Right renal pelvis (tissue), 4 donors: ENCODE measurements at places on chromosomes 7 and 10. TPM values are rescaled to one million over a fixed set of nuclear protein-coding genes. Genes with fewer than 3 reads are reported as not detected.

Gene LRIT1
- polyA plus RNA-seq, result not detected

Gene COX19
- polyA plus RNA-seq, result 12.2 TPM

Gene C7orf57
- 0.69 TPM for polyA plus RNA-seq

Gene LCOR
- 24.6 TPM for polyA plus RNA-seq

Gene UTF1
- not detected for polyA plus RNA-seq

Gene SPOCK2
- 163 TPM for polyA plus RNA-seq

Gene ADRA2A
- 3.4 TPM for polyA plus RNA-seq

Gene TTYH3
- polyA plus RNA-seq, result 92.8 TPM

Gene IFIT1B
- polyA plus RNA-seq, result not detected

Gene ZNF518A
- 37.7 TPM for polyA plus RNA-seq

Gene INSYN2A
- polyA plus RNA-seq, result 3.3 TPM

Gene SPACDR
- 0.94 TPM for polyA plus RNA-seq

Gene PON3
- 0.82 TPM for polyA plus RNA-seq

Gene EFCAB10
- polyA plus RNA-seq, result 2.3 TPM

Gene LMBR1
- 51.7 TPM for polyA plus RNA-seq

Gene DIP2C
- polyA plus RNA-seq, result 22.1 TPM

Gene PDCD11
- polyA plus RNA-seq, result 34.6 TPM

Gene GIMAP1
- polyA plus RNA-seq, result 3.3 TPM

Gene TWIST1
- 7.0 TPM for polyA plus RNA-seq

Gene POU6F2
- 0.14 TPM for polyA plus RNA-seq

Gene INHBA
- 4.8 TPM for polyA plus RNA-seq

Gene BTBD16
- polyA plus RNA-seq, result 1.6 TPM

Gene AGAP9
- polyA plus RNA-seq, result 4.4 TPM

Gene HOXA2
- 10.1 TPM for polyA plus RNA-seq

Gene OR6B1
- polyA plus RNA-seq, result not detected

Gene PRSS37
- polyA plus RNA-seq, result 0.11 TPM

Gene ABCC2
- 9.5 TPM for polyA plus RNA-seq

Gene NRBF2
- 27.1 TPM for polyA plus RNA-seq

Gene NKX6-2
- polyA plus RNA-seq, result 8.4 TPM

Gene POLL
- polyA plus RNA-seq, result 33.7 TPM

Gene FAM25A
- polyA plus RNA-seq, result not detected

Gene PNLIP
- not detected for polyA plus RNA-seq

Gene SEMA4G
- 43.1 TPM for polyA plus RNA-seq

Gene VKORC1L1
- 39.8 TPM for polyA plus RNA-seq

Gene SMKR1
- 3.5 TPM for polyA plus RNA-seq

Gene CAV1
- 26.3 TPM for polyA plus RNA-seq

Gene CARD11
- polyA plus RNA-seq, result 2.4 TPM

Gene TMEM168
- polyA plus RNA-seq, result 48.9 TPM

Gene HMX3
- polyA plus RNA-seq, result not detected

Gene FANK1
- polyA plus RNA-seq, result 8.1 TPM
